ENCODE measurements at places on chromosomes 12 and 14.

GRCh38 chr14:36207500-36207899 lies 31.0 kb upstream of the PTCSC3 start:
- DNase-seq: no peak

- peak; percentile 20 for DNase-seq
Observed at GRCh38 chr14:102591372-102591943, 991 bp upstream of the RCOR1 start.

GRCh38 chr14:33788161-33788560 lies 162.7 kb downstream of the EGLN3 start:
- no peak for DNase-seq

- no peak for DNase-seq
Observed at GRCh38 chr12:58443273-58443980, 476.9 kb downstream of the LRIG3 start.

DNA sequence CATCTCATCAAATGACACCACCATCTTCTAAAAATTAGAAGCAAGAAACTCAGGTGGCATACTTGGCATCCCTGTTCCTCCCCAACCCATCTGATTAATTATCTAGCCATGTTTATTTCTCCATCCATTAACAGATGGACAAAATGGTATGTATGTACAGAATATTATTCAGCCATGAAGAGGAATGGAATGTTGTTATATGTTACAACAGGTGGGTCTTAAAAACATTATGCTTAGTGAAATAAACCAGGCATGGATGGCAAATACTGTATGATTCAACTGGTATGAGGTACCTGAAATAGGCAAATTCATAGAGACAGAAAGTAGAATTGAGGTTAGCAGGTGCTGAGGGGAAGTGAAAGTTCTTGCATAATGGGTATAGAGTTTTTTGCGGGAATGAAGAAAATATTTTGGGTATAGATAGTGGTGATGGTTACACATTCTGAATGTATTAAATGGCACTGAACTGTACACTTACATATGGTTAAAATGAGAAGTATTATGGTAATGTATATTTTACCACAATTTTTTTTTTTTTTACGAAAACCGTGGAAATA lies 17.5 kb downstream of the YY1 start:
- no peak for DNase-seq

- no peak for DNase-seq
Observed at GRCh38 chr12:18551106-18551505, 186.7 kb downstream of the PLCZ1 start.

DNA sequence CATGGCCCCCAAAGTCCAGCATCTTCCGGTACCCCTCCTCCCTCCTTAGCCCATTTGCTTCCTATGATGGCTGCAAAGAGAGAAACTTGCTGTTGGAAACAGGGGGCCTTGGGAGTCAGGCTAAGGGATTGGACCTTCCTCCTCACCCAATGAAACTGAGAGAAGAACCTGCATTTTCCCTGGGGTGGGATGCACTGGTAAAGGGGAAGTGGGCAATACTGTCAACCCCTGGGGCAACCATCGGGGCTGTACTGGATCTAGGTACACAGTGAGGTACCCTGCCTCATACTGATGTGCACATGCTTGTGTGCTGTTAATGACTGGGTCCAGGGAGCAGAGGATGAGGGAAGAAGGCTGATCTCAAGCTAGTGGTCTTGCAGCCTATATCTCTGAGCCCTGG lies 11.0 kb upstream of the JPH4 start:
- no peak for DNase-seq

Data from progenitor cell of endocrine pancreas (in vitro differentiated cells).